ENCODE measurements at places on chromosomes 3 and 15.

DNA sequence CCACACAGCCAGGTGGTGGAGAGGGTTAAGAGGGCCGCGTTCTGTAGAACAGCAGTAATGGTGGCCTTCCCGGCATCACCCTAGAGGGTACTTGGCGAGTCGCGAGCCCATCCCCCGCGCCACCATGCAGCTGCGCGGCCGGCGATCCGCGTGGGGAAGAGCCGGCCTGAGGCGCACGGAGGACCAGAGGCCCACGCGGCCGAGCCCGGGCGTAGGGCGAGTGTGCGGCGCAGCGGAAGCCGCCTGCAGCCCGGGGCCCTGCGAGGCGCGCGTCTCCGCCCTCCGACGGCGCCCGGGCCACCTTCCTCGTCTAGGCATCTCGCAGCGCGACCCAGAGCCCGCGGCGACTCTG is 423 bp downstream of the TKT start:
- DNase-seq = no peak

DNA sequence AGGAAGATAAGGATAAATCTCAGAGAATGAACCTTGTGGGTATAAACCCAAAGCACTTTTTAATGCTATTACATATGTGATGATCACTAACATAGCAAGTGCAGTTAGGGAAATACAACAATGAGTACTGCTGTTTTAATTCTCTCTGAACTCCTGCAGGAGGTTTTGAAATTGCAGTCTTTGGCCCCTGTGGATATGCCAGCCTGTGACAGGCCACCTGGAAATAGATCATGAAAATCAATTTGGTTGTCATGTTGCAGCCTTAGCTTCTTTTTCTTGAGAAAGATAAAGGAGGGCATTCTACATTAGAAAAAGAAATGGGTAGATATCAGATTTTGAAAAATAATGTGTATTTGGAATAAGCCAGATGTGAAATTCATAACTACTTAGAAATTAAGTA is 103.6 kb downstream of the RSRC1 start:
- no peak for DNase-seq

DNA sequence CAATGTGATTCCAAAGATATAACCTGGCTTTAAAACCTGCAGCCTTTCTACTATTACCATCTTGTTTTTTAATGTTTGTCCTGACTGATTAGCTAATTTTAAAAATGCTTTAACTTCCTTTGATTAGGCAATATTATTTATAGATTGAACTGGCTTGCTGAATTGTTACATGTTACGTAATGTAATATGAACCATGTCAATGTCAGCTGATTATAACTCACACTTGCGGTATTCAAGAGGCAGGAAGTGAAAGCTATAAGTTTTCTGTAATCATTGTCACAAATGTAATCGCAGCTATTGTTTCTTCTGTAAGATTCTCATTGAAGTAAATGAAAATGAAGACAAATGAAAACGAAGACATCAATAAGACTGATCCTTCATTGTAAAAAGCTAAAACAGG is 146.8 kb downstream of the ROBO2 start:
- no peak for DNase-seq

DNA sequence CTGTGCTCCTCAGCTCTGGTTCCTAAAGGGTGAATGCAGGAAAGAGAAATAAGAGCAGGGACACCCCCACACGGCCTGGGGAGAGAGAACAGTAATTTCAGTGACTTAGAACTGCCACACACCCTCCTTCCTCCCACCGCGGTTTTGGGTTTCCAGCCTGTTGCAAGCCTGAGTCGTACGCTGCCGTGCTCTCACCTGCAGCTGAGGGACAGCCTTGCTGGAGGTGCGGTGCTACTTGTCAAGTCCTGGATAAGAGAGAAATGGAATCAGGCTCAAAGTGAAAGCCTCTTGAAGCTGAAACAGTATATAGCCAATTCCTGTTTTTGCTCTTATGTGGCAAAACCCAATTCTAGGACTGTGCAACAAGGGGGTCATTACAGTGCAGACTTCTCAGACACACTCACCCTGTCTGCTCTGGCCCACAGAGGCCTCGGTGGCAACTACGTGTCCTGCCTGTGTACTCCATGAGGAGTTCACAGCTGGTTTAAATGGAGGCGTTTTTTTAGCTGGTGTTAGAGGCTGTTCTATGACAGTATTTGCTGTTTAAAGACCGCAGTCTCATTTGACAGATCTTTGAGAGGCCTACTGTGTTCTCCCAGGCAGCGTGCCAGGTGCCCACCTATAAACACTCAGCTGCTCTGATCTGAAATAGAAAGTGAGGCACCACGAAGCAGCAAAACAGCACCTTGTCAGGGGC is 42.9 kb downstream of the TBC1D2B start:
- no peak for DNase-seq

GRCh38 chr15:46467041-46467440 is 832.2 kb downstream of the SQOR start:
- no peak for DNase-seq

Data from HEK293T (cell line).